ENCODE measurements at places on chromosomes 7 and 10.
A peak's percentile ranks its signal among the peaks of the same experiment; 100 is the strongest.

DNA sequence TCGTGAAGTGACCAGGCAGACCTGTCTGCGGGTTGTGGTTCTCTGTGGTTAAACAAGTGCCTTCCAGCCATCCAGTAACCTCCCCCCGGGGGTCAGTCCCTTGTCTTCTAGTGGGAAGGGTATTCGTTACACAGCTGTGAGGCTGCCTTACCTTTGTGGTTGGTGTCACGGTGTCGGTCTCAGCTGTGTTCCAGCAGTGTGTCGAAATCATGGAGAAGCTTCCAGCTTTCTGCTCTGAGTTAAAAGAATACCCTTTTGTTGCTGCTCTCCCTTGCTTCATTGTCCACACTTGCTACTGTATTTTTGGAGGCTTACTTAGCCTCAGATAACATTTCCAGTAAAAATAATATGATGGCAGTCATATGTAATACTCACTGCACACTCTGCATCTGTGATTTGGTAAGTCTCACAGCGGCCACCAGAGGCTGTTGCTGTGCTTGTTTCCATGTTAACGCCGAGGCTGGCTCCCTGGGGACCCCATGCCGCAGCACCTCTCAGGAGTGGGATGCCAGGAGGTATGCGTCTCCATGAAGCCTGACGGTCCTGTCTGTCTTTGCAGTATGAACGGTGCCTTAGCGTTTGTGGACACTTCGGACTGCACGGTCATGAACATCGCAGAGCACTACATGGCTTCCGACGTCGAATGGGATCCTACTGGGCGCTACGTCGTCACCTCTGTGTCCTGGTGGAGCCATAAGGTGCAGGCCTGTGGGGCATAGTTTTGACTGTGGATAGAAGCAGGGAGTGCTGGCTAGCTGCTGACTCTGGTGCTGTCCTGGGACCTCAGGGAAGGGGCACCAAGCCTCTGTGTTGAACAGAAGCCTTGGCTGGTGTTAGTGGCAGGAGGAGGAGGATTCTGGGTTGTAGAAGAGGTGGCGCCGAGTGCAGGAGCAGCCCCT is 20.5 kb downstream of the EIF3B start:
- DNase-seq, result no peak

DNA sequence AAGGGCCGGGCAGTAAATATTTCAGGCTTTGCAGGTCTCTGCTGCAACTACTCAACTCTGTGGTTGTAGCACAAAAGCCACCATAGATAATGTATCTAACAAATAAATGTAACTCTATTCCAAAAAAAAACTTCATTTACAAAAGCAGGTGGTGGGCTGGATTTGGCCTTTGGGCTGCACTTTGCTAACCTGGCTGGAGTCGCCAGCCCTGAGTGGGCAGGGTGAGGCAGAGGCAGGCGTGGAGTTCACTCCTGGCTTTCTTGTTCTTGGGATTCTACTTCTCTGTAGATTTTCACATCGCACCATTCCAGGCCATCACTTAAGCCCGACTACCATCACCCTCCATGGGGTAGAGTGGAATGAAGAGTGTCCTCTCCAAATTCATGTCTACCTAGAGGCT is 367.6 kb upstream of the MGMT start:
- DNase-seq, result no peak

- DNase-seq, result peak; percentile 83
These were observed 3.6 kb downstream of the FAM53B start for GRCh38 chr10:124740369-124741280.

- no peak for DNase-seq
These were observed 554.0 kb downstream of the AUTS2 start for GRCh38 chr7:70152313-70152712.

DNA sequence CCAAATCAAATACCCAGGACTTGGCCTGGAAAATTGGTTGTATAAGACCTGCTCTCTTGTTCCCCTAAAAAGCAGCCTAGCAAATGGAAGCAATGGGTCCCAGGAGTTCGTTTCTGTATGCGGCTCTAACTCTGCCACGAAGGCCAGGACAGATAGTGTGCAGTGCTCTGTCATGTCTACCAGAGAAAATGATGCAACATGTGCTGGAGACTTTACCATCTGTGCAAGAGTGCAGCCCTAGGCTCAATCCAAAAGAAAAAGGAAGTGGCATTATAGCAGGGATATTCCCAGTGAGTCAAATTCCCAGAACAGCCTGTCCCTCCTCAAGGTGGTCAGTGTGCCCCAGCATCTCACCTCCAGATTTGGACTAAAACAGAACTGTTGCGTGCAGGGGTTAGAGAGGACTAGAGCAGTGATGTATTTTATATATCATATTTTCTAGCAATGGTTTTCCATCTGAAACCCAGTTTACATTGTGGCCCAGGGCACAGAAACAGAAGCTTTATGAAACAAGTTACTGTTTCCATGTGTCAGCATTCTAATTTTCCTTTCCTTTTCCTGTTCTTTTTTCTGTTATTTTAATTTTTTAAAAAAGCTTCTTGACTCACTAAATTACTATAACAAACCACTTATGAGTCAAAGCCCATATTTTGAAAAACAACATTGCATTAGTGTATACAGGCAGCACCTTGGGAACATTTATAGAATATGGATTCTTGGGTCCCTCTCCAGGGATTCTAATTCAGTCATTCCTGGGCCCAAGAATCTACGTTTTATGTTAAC is 311.2 kb downstream of the RNLS start:
- no peak for DNase-seq

DNA sequence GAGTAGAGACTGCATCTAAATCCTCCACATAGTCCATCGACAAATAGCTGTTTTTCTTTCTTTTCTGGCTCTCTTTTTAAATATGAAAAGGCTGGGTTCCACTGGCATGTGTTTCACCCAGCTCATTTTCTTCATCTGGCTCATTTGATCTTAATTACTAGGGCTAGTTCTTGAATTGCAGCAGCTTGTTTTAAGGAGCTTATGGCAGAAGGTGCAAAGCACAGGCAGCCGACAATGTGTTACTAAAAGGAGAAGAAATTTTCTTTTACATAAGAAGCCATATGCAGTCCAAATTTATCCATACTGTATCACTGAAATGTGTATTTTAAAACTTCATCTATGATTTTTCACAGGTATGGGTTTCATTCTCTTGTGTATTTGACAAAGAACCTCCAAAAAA is 205.6 kb upstream of the PTER start:
- no peak for DNase-seq

GRCh38 chr10:91598211-91598977 is 34.5 kb downstream of the PPP1R3C start:
- no peak for DNase-seq

DNA sequence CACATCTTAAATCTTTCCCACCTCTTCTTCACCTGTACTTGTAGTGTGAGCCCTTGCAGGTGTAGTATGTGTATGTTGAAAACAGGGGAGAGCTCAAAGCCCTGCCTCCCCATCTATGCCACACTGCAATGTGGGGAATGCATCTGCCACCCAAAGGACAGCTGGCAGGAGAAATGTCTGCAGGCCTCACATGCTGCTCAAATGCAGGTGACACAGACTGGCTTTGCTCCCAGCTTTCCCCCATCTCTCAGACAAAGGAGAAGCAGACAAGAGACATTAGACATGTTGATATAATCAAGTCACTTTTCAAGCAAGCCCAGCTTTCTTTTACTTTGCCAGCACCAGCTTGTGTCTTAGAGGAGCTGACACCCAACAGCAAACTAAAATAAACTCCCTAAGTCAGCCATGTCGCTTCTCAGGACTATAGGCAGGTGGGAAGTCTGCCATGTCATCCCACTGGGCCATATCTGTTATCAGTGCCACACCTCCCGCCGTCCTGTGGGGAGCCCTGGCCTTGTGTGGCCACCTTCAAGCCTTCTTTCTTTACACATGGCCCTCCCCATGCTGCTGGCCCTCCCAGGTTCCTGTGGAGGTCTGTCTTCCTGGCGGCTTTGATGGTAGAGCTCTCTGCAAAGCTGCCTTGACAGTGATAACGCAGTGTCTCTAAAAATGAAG is 102.1 kb downstream of the CXCL12 start:
- no peak for DNase-seq

DNA sequence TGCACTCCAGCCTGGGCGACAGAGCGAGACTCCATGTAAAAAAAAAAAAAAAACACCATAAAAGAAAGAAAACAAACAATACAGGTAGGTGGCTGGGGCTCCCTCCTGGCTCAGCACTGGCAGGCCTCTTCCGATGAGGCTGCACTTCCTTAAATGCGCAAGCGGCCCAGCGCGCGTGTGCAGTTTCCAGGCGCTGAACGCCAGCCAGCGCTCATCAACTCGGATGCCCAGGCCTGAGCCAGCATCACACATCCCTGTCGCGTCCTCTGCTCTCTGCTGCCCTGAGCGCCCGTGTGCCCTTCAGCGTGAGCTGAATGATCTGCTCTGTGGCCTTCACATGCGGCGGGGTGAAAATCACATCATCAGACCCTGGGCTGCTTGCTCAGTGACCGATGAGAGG is 31.8 kb downstream of the NUDT1 start:
- peak; percentile 37 for DNase-seq

- DNase-seq, result no peak
These were observed 144.7 kb upstream of the ZNF716 start for GRCh38 chr7:57305192-57305748.

DNA sequence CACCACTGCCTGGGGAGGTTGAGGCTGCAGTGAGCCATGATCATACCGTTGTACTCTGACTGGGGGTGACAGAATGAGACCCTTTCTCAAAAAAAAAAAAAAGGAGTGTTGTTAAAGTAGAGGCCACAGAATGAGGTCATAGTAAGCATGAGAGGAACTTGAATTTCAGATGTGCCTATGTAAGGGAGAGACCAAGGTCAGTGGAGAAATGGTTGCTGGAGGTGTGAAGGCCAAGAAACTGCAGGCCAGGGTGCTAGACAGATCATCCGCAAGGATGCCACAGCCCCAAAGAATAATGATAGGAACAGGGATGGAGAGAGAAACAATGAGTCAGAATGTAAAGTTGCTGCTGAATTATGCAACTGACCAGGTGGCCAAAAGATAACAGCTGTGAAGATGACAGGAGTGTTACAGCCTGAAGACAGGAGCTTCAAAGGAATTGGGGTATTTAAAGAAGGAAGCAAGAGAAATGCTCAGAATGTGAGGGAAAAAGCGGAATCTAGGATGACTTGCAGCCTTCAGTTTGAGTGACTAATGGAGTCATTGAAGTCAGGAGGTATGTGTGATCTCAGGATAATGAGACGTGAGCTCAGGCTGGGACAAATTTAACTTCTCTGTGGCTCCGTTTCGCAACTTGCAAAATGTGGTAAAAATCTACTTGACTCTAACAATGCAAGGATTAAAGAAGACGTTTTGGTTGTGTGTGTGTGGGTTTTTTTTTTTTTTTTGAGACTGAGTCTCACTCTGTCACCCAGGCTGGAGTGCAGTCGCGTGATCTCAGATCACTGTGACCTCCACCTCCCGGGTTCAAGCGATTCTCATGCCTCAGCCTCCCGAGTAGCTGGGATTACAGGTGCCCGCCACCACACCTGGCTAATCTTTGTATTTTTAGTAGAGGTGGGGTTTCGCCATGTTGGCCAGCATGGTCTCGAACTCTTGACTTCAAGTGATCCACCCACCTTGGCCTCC is 22.2 kb downstream of the TYW1B start:
- DNase-seq, result no peak

DNA sequence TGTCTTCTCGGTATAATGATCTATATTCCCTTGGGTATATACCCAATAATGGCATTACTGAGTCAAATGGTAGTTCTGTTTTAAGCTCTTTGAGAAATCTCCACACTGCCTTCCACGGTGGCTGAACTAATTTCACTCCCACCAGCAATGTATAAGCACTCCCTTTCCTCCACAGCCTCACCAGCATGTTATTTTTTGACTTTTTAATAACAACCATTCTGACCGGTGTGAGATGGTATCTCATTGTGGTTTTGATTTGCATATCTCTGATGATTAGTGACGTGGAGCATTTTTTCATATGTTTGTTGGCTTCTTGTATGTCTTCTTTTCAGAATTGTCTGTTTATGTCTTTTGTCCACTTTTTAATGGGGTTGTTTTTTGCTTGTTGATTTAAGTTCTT is 33.6 kb downstream of the KIAA1217 start:
- no peak for DNase-seq

DNA sequence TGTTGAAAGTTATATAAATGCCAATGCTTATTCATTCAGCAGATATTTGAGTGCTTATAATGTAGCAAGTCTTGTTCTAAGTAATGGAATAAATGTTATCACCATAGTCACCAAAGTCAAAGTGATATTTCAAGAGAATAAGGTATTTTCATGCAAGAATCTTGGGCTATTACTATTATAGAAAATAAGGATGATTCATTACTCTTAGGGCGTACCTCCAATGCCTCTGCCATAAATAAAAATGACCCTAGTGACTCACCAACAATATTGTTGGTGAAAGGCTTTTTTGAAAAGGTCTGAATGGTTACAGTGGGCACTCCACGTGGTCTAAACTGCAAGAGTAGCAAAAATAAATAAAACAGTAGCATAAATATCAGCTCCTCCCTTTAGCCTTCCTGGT is 68.4 kb downstream of the RALA start:
- DNase-seq, result no peak

DNA sequence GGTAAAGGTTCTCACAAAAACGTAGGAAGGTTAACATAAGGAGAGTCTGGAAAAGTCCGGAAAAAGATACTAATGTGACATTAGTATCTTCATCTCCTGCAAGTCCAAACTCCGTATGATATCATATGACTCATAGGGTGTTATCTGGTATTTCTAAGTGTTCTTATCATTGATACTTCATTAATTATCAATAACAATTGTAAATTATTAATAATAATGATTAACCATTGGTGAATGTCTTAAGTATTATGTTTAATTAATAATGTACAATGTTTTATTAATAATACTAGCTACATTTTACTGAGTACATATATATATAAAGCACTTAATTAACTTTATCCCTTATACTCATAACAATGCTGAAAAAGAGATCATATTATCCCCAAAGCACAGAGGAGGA is 402.4 kb downstream of the SEMA3D start:
- no peak for DNase-seq

- DNase-seq, result no peak
These were observed 41.6 kb upstream of the FHIP2A start for GRCh38 chr10:114779803-114780576.

DNA sequence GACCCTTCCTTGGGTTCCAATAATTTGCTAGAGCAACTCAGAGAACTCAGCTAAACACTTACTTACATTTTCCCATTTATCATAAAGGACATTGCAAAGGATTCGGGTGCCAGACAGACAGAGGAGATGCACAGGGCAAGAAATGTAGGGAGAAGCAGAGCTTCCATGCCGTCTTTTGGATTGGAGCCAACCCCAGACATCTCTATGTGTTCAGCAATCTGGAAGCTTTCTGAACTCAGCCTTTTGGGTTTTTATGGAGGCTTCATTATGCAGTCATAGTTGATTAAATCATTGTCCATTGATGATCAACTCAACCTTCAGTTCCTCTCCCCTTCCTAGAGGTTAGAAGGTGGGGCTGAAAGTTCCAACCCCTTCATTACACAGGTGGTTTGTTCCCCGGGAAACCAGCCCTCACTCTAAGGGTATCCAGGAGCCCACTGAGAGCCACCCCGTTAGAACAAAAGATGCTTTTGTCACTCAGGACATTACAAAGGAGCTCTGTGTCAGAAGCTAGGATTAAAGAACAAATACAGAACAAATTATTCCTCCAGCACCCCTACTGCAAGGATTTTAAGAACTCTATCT is 211.9 kb upstream of the VSTM2A start:
- no peak for DNase-seq

- DNase-seq, result no peak
These were observed 70.2 kb upstream of the FERD3L start for GRCh38 chr7:19215412-19215811.
